ENCODE measurements at places on chromosomes 5 and 9. TPM values are rescaled to one million over a fixed set of nuclear protein-coding genes. Genes with fewer than 3 reads are reported as not detected.

SLC34A3 gene
- not detected for polyA plus RNA-seq

CFAP77 gene
- not detected for polyA plus RNA-seq

LHX3 gene
- polyA plus RNA-seq, result not detected

IL13 gene
- polyA plus RNA-seq, result 0.32 TPM

KCTD16 gene
- polyA plus RNA-seq, result 0.55 TPM

SVEP1 gene
- 5.1 TPM for polyA plus RNA-seq

IGIP gene
- polyA plus RNA-seq, result 14.8 TPM

NR5A1 gene
- polyA plus RNA-seq, result 110 TPM

PLPPR1 gene
- 0.08 TPM for polyA plus RNA-seq

RAD23B gene
- polyA plus RNA-seq, result 31.7 TPM

ADRA1B gene
- polyA plus RNA-seq, result 1.8 TPM

ZSWIM6 gene
- polyA plus RNA-seq, result 8.2 TPM

IL9 gene
- polyA plus RNA-seq, result not detected

FAM114A2 gene
- polyA plus RNA-seq, result 11.2 TPM

RNF180 gene
- 3.2 TPM for polyA plus RNA-seq

SLC24A2 gene
- 12.8 TPM for polyA plus RNA-seq

IL12B gene
- polyA plus RNA-seq, result not detected

MOB3B gene
- polyA plus RNA-seq, result 1.8 TPM

FBP2 gene
- 0.15 TPM for polyA plus RNA-seq

PKD2L2 gene
- polyA plus RNA-seq, result not detected

OR1Q1 gene
- not detected for polyA plus RNA-seq

ZNF300 gene
- 3.3 TPM for polyA plus RNA-seq

ZNF462 gene
- 13.5 TPM for polyA plus RNA-seq

APBA1 gene
- 0.64 TPM for polyA plus RNA-seq

PIP5K1B gene
- 3.0 TPM for polyA plus RNA-seq

CDKN2A gene
- 11.6 TPM for polyA plus RNA-seq

EFNA5 gene
- polyA plus RNA-seq, result 1.6 TPM

EGFLAM gene
- polyA plus RNA-seq, result 29.0 TPM

CDH9 gene
- 0.15 TPM for polyA plus RNA-seq

OR1L6 gene
- polyA plus RNA-seq, result not detected

HAPLN1 gene
- polyA plus RNA-seq, result not detected

PCDHB8 gene
- 0.48 TPM for polyA plus RNA-seq

DNM1 gene
- polyA plus RNA-seq, result 17.5 TPM

SLC1A3 gene
- 10.0 TPM for polyA plus RNA-seq

BARHL1 gene
- polyA plus RNA-seq, result not detected

PCDHB3 gene
- polyA plus RNA-seq, result 0.20 TPM

WDR38 gene
- polyA plus RNA-seq, result not detected

CCNJL gene
- polyA plus RNA-seq, result 1.7 TPM

OR2S2 gene
- not detected for polyA plus RNA-seq

STK32A gene
- polyA plus RNA-seq, result 8.8 TPM

CKMT2 gene
- polyA plus RNA-seq, result 22.5 TPM

SHISAL2B gene
- polyA plus RNA-seq, result not detected

ANKRD18A gene
- 0.16 TPM for polyA plus RNA-seq

CARTPT gene
- 317 TPM for polyA plus RNA-seq

CAMK2A gene
- 0.51 TPM for polyA plus RNA-seq

HTR1A gene
- not detected for polyA plus RNA-seq

KLHL3 gene
- polyA plus RNA-seq, result 8.7 TPM

SOHLH1 gene
- polyA plus RNA-seq, result not detected

SPATA9 gene
- polyA plus RNA-seq, result 0.26 TPM

TMEM174 gene
- polyA plus RNA-seq, result not detected

NIPAL4 gene
- 0.10 TPM for polyA plus RNA-seq

LMBRD2 gene
- 24.8 TPM for polyA plus RNA-seq

BTNL8 gene
- 0.07 TPM for polyA plus RNA-seq

RIGI gene
- 10.9 TPM for polyA plus RNA-seq

REEP2 gene
- polyA plus RNA-seq, result 11.8 TPM

PRLR gene
- 2.7 TPM for polyA plus RNA-seq

RHOBTB3 gene
- 28.2 TPM for polyA plus RNA-seq

Data from adrenal gland (tissue), 19 donors.